ENCODE measurements at places on chromosomes 13 and 19. TPM values are rescaled to one million over a fixed set of nuclear protein-coding genes. Genes with fewer than 3 reads are reported as not detected.

GRCh38 chr13:45481688-45482087 lies 16.9 kb downstream of the COG3 start:
- no peak for DNase-seq

The THSD8 gene
- total RNA-seq = 2.8 TPM

- DNase-seq = no peak
These were observed 66.2 kb downstream of the RUBCNL start for GRCh38 chr13:46320821-46321220.

DNA sequence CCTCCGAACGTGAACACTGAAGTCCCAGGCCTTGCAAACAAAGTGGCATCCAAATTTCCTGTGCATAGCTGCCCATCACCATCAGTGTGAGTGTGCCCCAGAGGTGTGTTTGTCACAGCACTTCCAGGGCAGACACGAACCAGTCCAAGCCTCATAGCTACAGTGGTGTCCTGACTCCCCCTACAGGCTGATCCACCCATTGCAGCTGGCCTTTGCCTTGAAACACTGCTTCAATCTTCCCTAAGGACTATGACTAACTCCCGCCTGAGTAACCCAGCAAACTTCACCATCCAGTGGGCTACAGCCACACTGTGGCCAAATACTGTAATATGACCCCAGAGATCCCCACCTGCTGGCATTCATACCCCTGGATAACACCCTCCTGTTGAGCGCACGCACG lies 3.9 kb downstream of the ZNF266 start:
- no peak for DNase-seq

GRCh38 chr19:8469613-8470368 lies 25.0 kb downstream of the HNRNPM start:
- DNase-seq = no peak

DNA sequence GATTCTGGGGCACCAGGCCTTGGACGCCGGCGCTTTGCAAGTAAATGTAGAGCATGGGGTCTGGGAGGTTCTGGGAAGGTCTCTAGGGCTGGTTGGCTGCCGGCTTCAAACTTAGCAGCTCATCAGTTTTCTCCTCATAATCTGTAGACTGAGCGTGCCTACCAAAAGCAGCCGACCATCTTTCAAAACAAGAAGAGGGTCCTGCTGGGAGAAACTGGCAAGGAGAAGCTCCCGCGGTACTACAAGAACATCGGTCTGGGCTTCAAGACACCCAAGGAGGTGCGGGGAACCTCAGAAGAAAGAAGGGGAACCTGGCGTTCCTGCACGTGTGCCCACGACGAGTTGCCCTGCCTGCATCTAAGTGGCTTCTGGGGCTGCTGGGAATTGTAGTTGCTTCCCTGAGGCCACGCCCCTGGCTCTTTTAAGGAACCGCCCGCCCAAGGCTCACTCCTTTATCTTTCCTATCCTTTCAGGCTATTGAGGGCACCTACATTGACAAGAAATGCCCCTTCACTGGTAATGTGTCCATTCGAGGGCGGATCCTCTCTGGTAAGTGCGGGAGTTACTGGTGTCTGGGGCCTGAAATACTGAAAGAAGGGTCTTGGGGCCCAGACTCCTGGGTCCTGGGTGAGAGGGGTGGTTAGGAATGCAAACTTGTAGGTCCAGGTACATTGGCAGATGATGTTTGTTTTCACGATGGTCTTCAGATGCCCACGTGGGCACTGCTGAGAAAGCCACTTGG lies 984 bp downstream of the RPS11 start:
- DNase-seq = peak; percentile 88

The HPN gene
- total RNA-seq = 36.4 TPM

GRCh38 chr19:28019371-28019770 lies 1193.6 kb downstream of the UQCRFS1 start:
- DNase-seq = no peak

The PDE4A gene
- total RNA-seq = 35.5 TPM

GRCh38 chr13:109779074-109779473 lies 7.3 kb downstream of the IRS2 start:
- no peak for DNase-seq

DNA sequence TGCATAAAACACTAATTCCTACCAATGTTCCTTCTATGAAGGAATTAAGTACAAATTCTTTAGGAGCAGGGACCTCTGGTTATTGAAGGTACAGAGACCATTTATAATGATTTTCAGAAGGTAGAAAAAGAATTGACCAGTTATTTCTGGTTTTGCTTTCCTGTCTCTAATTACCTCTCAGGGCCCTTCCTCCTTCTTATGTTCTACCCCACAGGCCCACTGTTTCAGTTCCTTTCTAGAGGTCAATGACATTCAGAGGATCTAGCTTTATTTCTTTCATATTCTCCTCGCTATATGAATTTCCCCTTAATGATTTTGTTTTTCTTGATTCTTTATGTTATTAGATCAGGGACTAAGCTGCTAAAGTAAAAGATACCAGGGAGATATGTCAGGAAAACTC lies 345.0 kb upstream of the SPRY2 start:
- no peak for DNase-seq

The KLK6 gene
- not detected for total RNA-seq

DNA sequence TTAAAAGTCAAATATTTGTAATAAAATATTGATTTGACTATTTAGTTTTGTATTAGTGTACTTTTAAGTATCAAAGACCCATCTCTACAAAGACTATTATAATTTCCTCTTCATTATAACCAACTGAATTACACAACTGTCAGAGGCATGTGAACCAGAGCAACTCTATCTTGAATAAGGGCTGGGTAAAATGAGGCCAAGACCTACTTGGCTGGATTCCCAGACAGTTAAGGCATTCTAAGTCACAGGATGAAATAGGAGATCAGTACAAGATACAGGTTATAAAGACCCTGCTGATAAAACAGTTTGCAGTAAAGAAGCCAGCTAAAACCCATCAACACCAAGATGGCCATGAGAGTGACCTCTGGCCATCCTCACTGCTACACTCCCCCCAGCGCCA lies 36.2 kb upstream of the ATP12A start:
- DNase-seq = no peak

GRCh38 chr13:77508959-77509620 lies 26.4 kb upstream of the SCEL start:
- DNase-seq = no peak

DNA sequence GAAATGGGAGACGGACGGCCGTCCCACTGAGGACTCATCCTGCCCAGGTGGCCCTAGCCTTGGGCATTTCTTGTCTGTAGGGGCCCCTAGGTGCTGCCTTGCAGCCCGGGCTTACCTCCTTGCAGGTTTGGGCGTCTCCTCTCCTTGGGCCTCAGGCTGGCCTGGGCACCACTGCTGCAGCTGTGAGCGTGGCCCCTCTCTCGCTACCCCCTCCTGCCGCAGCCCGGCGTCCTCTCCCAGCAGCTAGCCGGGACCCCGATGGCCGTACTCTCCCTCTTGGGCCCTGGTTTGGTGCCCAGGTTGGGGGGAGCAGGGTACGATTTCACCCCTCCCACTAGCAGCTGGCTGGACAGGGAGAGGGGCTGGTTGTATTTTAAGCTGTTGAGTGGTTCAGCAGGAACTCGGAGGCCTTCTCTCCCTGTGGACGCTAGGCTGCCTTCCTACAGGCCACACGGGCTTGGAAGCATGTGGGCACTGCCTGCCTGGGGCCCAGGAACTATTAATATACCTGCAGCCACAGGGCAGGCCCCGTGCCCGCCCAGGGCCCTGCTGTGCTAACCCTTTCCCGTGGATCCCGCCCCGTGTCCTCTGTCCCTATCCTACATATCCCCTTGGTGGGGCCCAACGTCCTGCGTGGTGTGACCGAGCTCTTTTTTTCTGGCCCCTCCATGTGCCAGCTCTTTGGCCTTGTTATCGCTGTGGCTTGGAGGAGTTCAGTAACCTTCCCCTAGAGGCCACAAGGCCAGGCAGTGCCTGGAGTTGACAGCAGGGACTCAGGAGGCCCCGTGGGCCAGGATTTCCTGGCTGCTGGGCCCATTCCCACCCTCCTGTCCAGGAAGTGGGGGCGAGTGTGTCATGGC lies 11.7 kb downstream of the NDUFB7 start:
- DNase-seq = no peak

- DNase-seq = no peak
These were observed 1.1 kb downstream of the COMP start for GRCh38 chr19:18789883-18790565.

The NRTN gene
- 2.1 TPM for total RNA-seq

- DNase-seq = no peak
These were observed 21.6 kb upstream of the MRI1 start for GRCh38 chr19:13742756-13743155.

GRCh38 chr19:12834566-12834943 lies at the start of gene RTBDN:
Gene RTBDN, minus strand, starts transcription at chr19:12834579. Its CDS starts 4,600 bp downstream, at chr19:12829979.
- DNase-seq = no peak

- no peak for DNase-seq
These were observed 203.8 kb downstream of the MZT1 start for GRCh38 chr13:72523593-72523992.

The NLRP4 gene
- total RNA-seq = not detected

DNA sequence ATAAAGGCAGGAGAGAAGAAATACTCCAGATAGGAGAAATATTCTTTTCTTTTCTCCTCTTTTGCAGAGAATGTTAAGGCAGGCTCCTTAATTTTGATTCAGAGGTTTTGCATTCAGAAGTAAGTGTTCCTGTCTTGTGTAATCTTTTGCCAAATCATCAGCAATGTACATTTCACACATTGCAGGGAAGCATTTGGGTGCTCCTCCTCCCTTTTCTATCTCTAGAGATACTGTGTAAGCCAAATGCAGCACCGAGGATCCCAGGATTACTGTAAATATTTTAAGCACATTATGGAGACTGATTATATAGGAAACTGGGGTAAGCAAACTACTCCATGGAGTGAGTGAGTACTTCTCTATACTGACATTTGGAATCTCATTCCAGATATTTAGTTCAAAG lies 7.2 kb downstream of the ATP8A2 start:
- no peak for DNase-seq

The PINLYP gene
- 4.7 TPM for total RNA-seq

DNA sequence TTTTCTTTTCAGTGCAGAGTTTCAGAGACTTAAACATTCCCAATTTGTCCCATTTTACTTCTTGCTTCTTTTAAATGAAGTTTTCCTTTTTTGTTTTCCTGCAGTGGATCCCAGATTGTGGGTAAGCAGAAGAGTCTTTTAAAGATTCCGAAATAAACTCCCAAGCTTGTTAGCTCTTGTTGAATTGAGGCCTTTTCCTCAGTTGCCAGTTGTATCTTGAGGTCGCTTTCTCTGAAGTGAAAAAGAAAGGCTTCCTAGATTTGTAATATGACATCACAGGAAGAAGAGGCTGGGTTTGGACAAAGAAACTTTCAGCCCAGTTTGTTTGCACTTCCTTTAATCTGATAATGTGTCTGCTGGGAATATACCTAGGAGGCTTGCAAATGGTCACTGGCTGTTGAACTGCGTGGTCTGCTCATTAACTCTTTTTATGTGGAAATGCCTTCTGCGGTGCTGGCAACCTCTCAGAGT lies at the start of gene LPAR6:
TSS of gene LPAR6 (minus strand) at position 233 of the 471 bp plus-strand sequence. CDS start 690 bp downstream, outside the sequence.
- no peak for DNase-seq

DNA sequence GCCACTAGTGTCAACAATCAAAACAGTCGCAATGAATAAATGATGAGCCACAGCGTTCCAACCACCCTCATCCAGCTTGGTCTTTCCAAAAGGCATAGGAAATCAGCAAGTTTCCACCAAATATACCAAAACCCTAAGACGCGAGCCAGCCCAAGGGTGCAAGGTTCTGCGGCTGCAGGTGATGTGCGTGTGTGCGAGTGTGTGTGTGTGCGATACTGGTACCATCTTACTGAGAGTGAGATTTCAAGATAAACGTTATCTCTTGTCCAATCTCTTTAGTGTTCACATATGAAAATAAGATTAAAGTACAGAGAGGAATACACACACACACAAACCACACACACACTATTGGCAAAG lies 895 bp upstream of the TRPC4 start:
- no peak for DNase-seq

- peak; percentile 54 for DNase-seq
These were observed 16.6 kb downstream of the TMEM255B start for GRCh38 chr13:113775451-113776145.

GRCh38 chr19:27974082-27974513 lies 1238.9 kb downstream of the UQCRFS1 start:
- DNase-seq = no peak

- no peak for DNase-seq
These were observed 199.6 kb upstream of the IRS2 start for GRCh38 chr13:109985871-109986450.

GRCh38 chr13:71672512-71672911 lies 194.5 kb downstream of the DACH1 start:
- DNase-seq = no peak

The ZNF724 gene
- total RNA-seq = 2.3 TPM

The MYH14 gene
- 146 TPM for total RNA-seq

DNA sequence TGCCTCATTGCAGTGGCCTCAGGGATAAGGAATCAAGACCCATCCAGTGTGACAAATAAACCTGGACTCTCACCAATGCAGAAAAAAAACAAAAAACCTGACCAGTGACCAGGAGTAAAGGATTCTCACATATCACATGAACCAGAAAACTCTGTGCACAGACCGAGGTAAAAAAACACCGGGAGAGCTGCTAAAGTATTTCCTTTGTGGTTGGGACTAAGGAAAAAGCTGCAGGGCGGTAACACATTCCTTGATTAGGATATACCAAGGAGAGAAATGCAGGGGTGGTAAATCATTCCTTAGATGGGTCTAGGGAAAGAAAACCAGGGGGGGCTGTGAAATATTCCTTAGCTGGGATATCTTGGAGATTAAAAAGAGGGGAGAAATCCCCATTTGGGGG lies 64.8 kb upstream of the ZNF85 start:
- no peak for DNase-seq

The CYP4F12 gene
- total RNA-seq = 3.7 TPM

GRCh38 chr13:51500687-51501086 lies 47.9 kb upstream of the INTS6 start:
- no peak for DNase-seq

The TBXA2R gene
- 4.7 TPM for total RNA-seq

The TTC9B gene
- total RNA-seq = not detected

The RNF225 gene
- 0.55 TPM for total RNA-seq

The AKAP8 gene
- 31.0 TPM for total RNA-seq

DNA sequence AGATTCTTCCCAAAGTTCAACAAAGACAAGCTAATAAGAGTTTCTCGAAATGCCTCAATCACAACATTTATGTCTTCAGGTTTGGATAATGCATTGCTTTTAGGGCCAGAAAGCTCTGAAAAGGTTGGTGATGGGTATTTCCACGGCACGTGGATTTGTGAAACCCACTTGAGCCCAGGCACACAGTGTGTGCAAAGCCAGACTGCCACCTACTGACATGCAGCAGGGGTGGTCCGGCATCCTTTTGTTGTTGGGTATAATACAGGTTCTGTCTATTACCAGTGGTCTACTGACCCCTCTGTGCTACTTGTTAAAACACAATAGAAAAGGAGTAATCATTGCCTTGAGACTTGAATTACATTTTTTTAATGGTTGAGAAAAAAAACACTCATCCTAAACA lies 225.6 kb downstream of the RAP2A start:
- DNase-seq = no peak

The ZNF383 gene
- total RNA-seq = 11.7 TPM

The PNMA8B gene
- total RNA-seq = 1.9 TPM

GRCh38 chr19:3544742-3545668 lies 6.0 kb downstream of the TEKTIP1 start:
- peak; percentile 87 for DNase-seq

The CYP4F8 gene
- 2.1 TPM for total RNA-seq
